ENCODE measurements at places on chromosomes 16 and 17.

- DNase-seq, result no peak
These were observed 42.1 kb upstream of the BHLHA9 start for GRCh38 chr17:1227917-1228780.

- no peak for DNase-seq
These were observed 56.0 kb upstream of the TOB1 start for GRCh38 chr17:50922107-50922506.

DNA sequence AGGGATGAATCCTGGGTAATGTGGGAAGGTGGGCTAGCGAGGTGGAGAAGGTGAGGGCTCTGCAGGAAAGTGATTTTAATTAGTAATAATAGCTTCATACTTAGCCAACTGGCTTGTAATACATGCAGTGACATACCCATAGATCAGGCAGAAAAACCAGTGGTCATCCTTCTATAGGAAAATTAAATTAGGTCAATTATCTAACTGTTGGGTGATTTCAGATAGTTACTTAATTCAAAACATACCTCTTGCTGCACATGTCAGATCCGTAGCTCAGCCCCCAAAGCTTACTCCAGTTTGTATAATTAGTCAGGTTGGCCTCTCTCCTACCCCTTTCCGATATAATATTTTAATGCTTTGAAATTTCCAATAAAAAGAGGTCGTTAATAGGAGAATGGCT, 137.0 kb downstream of the TMEM114 start:
- DNase-seq, result no peak

DNA sequence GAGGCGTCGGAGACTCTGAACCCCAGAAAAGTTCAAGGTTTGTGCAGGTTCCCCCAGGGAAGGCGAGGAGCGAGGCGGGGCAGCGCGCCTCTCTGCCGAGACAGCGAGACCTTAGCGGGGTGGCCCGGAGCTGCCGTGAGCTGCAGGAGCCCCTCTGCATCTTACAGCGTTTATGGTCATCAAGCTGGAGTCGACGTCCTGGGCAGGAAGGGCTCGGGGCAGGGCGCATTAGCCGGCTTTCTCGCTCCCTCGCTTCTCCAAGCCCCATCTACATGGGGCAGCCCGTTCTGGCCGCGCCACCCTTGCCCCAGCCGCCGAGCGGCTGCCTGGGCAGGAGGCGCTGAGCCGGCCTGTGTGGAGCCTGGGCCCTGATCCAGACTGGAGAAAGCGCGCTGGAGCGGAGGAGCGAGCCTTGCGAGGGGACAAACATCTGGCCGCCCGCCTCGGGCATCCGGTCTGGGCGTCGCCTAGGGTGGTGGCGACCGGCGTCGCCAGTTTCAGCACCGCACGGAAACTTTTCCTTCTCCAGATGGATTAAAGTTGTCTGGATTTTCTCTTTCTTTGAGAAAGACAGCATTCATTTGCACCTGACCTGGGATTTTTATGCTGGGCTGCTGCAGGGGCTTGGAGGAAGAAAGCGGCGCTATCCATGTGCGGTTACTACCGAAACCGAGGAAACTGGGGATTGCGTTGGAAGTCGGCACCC, 750 bp downstream of the TMEM132E start:
- peak; percentile 18 for DNase-seq

DNA sequence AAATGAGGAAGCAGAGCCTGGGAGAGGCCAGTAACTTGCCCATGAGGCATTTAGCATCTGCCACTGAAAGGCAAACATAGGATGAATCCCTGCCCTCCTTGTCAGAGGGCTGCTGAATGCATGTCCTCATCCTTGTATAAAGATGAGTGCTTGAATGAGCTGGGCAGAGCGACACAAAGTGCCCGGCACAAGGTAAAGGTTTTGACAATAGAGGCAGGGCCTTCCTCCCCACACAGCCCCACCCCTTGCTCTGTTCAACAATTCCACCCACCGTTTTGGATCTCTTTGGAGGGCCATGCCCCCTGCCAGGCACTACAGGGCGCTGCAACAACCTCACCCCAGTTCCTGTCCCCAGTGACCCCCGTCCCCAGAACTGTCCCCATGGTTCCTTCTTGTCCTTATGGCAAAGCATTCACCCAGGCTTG, 1.4 kb upstream of the KRT19 start:
- no peak for DNase-seq

DNA sequence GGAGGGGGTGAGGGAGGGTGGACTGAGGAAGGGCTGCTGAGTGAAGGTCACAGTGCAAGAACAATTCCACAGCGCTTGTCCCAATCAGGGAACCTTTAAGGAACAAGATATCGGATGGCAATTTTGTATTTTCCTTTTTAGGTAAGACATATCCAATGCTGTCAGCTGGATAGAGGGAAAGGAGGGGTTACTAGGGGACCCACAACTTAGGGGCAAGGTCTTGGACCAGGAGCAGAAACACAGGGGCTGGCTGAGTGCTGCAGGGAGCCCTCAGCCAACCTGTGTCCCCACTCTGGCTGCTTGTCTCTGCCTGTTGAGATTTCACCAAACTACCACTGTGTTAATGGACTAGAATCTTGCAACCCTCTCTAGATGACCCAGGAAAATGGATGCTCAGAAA, 47.6 kb downstream of the AKAP1 start:
- no peak for DNase-seq

DNA sequence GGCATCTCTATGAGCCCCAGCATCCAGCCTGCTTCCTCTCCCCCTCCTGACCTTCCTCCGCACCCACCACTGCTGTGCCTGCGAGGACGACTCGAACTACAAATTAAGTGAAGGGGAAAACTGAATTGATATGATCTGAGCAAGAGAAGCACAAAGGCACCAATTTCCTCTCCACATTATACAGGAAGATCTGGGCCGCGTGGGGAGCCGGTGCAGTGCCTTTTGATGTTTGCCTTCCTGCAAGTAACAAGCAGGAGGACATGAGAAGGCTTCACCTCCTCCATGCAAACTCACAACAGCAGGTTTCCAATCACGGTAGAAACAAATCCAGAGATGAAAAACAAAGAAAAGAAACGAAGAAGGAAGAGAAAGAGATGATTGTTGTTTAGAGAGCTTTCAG, 57.8 kb upstream of the MMP2 start:
- no peak for DNase-seq

DNA sequence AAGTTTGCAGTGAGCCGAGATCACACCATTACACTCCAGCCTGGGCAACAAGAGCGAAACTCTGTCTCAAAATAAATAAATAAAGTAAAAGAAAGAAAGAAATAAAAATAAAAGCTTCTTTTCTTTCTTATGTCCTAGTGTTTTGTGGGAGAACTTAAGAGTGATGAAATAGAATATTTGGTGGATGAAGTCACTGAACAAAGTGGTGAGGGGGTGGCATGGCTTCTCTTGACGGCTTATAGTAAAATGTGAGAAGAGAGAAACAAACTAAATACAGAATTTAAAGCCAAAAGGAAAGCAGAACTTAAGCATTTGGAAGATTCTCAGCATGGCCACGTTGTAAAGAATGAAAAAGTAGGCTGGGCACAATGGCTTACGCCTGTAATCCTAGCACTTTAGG, 15.3 kb downstream of the SGF29 start:
- no peak for DNase-seq

GRCh38 chr17:50692448-50693035, 15.2 kb downstream of the ANKRD40 start:
- DNase-seq, result no peak

GRCh38 chr17:39716879-39717536, 13.3 kb downstream of the MIEN1 start:
- DNase-seq, result no peak

DNA sequence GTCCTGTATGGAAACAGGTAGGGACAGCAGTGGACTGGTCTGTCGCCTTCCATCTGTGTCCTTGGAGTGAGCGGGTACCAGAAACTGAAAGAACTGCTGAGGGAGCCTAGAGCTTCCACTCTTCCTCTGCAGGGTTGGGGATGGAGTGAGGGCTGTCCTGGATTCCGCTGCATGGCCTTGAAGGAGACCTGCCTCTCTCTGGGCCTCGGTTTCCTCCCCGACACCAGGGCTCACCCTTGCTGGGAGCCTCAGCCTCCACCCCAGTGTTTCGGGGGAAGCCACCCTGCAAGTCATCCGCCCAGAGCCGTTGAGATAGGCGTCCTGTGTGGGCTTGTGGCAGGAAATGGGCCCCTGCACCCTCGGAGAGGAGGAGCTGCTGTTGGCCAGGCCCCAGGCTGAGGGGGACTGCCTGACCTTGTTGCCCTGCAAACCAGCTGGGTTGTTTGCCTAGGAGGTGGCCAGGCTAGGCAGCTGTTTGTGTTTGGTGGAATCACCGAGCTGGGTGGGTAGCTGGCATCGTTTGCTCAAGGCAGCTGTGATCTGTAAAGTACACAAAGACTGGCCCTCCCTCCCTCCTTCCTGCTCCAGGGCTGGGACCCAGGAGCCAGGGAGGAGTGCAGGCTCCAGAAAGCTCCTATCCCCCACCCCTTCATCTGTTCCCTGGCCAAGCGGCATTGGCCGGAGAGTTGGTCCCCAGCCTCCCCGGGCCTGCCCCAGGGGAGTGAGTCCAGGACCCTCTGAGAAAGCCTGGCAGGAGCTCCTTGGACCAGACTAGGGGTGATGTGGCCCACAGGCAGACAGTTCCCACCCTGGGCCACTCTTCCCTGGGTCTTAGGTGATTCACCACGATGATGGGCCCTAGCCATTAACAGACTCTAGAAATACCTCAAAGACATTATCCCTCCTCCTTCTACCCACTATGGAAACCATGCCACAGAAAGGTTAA, 1.3 kb downstream of the RAB37 start:
- DNase-seq, result no peak
